Thymus (tissue), 14 donors: ENCODE measurements at places on chromosomes 6 and 20. TPM values are rescaled to one million over a fixed set of nuclear protein-coding genes. Genes with fewer than 3 reads are reported as not detected.

The GABRR2 gene
- total RNA-seq, result 0.42 TPM

The FOXA2 gene
- total RNA-seq, result not detected

The RPS6KA2 gene
- total RNA-seq, result 2.9 TPM

- DNase-seq, result no peak
These were observed 7.0 kb upstream of the PRSS35 start for GRCh38 chr6:83505356-83505755.

DNA sequence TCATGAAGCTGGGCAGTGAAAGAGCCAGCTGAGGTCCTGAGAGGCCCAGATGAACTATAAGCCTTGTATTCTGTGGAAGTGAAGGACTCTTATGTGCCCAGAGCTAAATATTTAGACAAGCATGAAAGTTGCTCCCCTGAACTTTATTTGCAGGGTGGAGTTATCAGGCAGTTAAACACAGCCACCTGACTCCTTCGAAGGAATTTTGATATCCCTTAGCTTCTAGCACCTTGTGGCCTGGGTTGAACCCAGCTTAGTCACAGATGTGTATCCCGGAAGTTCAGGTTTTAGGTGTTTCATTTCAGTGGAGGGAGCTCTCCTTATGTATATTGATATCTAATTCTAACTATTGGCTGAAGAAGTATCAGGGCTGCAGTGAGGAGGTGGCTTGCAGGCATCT lies 20.4 kb downstream of the NR2E1 start:
- no peak for DNase-seq

DNA sequence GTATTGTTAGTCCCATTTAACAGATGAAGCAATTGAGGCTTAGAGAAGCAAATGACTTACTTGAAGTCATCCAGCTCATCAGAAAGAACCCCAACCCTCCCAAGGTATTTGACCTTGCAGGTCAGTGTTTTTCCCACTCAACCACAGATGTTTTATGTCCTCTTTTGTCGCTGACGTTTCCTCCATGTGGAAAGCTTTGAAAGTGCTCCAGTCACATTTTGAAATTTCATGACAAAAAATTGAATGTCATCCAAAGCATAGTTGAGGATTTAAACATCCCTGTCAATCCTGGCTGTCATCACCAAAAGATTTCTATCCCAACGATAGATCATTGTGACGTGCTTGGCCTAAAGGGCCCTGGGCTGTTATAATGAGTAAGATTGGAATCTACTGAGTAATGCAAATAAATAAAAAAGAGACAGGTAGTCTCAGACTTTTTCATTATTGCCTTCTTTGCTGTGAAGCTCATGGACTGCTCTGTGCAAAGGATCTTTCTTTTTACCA lies 102.7 kb downstream of the TSHZ2 start:
- DNase-seq, result no peak
